Psoas muscle (tissue), 8 donors: ENCODE measurements at places on chromosomes 5 and 9. TPM values are rescaled to one million over a fixed set of nuclear protein-coding genes. Genes with fewer than 3 reads are reported as not detected.

GRCh38 chr9:115209601-115210306 is 91.8 kb upstream of the TNC start:
- DNase-seq: no peak

- peak; percentile 50 for DNase-seq
Observed at GRCh38 chr5:33892620-33893137, 889 bp upstream of the ADAMTS12 start.

DNA sequence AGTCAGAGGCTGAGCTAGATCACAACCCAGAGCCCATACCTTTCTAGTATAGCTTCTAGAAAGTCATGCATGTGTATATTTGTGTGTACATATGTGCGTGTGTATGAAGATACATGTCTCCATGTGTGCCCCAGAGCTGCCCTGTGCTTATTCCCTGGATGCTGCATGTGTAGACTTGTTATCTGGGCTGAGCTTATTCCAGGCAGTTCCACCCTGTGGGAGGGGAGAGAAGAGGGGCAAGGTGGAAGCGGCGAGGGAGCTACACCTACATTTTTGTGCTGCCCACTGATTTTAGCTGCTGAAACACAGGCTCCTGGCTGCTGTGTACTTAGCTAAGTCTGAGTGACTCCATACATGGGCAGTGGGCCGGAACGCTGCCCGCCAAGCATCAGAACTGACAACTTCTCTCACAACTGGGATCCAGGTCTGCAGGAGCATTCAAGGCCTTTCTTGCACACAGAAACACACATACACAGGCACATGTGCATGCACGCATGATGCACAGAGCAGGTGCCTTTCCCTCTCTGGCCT is 38.0 kb upstream of the XPA start:
- DNase-seq: no peak

GRCh38 chr9:90070931-90071660 is 466.3 kb downstream of the GADD45G start:
- no peak for DNase-seq

- DNase-seq: no peak
Observed at GRCh38 chr9:96255698-96256097, 46.3 kb downstream of the HSD17B3 start.

GRCh38 chr9:121324316-121324715 is 45.7 kb downstream of the STOM start:
- no peak for DNase-seq

The GABBR2 gene
- 0.38 TPM for total RNA-seq

The TRAF1 gene
- 0.84 TPM for total RNA-seq

DNA sequence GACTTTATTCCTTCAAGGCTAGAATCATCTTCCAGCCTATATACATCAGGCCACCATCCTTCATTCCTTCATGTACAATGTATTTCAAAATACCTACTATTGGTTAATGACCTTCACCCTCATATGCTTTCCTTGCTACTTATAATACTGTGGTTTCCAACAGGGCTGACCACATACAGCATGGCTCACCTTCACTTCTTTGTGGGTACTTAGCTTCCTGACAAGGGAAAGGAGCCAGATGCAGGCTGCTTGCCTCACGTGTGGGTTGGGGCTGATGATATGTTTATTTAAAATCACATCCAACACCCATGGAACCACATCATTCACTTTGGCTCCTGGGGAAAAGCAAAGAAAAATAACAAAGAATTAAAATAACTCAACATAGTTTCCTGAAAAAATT is 63.9 kb upstream of the OR2K2 start:
- no peak for DNase-seq

GRCh38 chr9:82621447-82621846 is 441.5 kb downstream of the RASEF start:
- DNase-seq: no peak

DNA sequence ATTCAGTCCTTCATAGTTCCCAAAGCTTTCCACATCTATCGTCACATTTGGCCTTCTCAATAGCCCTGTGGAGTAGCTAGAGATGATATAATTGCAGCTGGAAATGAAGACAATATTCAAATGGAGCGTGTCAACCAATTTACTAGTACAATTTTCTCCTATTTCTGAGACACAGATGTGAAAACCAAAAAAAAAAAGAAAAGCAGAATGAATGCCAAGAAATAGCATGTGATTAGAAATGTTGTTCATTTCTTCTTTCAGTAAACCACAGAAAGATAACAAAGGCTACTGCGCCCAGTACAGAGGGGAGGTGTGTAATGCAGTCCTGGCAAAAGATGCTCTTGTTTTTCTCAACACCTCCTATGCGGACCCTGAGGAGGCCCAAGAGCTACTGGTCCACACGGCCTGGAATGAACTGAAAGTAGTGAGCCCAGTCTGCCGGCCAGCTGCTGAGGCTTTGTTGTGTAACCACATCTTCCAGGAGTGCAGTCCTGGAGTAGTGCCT is 99.0 kb downstream of the MUSK start:
- peak; percentile 55 for DNase-seq

The CEL gene
- total RNA-seq: 2.0 TPM

The COL15A1 gene
- total RNA-seq: 34.7 TPM

DNA sequence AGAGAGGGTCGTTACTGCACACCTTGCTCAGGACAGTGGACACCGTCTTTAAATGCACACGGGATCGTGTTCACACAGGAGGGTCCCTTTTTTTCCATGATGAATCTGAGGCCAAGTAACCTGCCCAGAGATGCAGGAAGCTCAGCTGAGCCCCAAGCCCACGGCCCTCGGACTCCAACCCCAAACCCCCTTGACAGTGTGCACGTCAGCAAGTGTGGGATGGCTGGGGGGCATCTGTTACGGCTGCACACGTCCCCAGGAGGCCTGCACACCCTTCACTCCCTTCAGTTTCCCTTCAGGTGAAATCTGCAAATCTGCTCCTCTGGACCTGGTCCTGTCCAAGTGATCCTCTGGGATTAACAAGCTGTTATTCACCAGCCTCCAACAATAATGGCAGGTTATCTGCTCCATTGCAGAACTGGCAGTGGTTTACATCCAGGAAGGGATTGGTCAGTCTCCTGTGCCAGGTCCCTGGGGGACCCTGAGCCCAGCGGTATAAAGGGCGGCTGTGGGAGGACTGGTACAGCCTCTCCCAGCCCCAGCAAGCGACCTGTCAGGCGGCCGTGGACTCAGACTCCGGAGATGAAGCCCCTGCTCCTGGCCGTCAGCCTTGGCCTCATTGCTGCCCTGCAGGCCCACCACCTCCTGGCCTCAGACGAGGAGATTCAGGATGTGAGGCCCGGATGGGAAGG is at the start of gene LCN1:
LCN1 (plus strand) TSS at position 525 of the 692 bp plus-strand sequence; CDS start at position 583, 58 bp downstream.
- DNase-seq: no peak
